ENCODE measurements at places on chromosomes 5 and 9. TPM values are rescaled to one million over a fixed set of nuclear protein-coding genes. Genes with fewer than 3 reads are reported as not detected.

DNA sequence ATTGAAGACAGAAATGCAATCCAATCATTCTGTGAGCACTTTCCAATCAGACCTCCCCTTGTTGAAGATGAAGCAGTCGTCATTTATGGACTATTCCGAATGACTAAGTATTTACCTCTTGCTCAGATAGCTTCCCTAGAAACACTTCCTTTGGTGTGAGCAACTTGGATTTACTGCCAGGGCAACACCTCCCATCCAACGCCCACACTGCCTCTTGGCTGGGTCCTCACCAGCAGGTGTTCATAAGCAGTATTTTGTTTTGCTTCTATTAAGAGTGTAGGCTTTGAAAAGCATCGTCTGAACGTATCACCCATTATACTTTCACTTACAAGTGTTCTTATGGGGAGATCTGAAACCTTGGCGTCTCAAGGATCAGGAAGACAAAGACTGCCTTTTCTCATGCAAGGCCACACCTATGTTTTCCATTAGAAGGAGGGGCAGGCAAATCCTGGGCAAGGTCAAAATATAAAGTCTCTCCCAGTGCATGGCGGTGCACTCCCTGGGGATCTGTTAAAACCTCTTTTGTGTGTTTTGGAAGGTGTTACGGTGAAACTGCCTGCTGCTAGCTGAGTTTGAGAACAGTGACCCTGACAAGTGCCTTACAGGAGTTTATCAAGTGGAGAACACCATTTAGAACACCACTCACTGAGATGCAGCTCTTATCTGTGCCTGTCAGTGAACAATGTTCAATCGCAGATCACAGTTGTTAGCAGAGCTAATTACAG, 10.6 kb upstream of the MARCHF3 start:
- no peaks in the 10 kb centered on the region for H3K4me1 ChIP-seq
- no peak overlapping the region for H3K27ac ChIP-seq
- H3K4me3 ChIP-seq, result no peak overlapping the region
- no peaks in the 10 kb centered on the region for H3K27me3 ChIP-seq

DNA sequence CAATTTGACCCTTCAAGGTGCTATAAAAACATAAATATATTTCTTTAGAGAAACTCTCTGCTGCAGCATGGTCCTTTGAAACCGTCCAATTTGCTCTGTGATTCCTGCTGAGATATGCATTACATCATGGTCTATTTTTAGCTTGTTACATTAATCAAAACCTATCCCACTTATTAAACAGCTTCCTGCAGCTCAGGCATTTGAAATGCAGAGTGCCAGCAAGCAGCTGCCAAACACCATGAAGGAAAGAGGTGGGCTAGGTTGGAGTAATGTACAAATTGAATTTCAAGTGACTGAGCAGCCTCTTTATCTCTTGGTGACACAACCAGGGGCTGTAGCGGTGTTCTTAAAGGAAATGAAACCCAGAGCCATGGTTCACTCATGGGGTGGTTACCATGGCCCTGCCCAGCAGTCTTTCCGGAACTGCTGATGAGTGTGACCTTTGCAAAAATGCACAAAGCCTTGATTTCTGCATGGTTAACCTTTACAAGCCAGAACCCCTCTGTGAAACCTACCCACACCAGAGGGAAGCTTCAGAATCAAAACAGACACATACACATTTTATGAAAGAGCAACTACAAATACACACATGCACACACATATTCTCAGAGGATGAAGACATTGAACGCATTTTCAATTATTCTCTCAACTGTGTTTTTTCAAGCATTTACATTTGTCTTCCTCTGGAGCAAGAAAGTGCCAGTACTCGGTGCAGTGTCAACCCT, 155.8 kb upstream of the ZNF608 start:
- peaks cover 3% of the 10 kb centered on the region for H3K4me1 ChIP-seq
- no peak overlapping the region for H3K27ac ChIP-seq
- no peaks in the 10 kb centered on the region for H3K36me3 ChIP-seq
- H3K27me3 ChIP-seq, result no peaks in the 10 kb centered on the region

GRCh38 chr9:111913159-111913558, 16.5 kb downstream of the UGCG start:
- DNase-seq, result no peak
- no peaks in the 10 kb centered on the region for H3K4me1 ChIP-seq
- H3K27ac ChIP-seq, result no peak overlapping the region
- H3K36me3 ChIP-seq, result no peaks in the 10 kb centered on the region
- no peak overlapping the region for H3K4me3 ChIP-seq

- no peak overlapping the region for H3K27ac ChIP-seq
- H3K4me3 ChIP-seq, result no peak overlapping the region
- H3K4me1 ChIP-seq, result no peaks in the 10 kb centered on the region
- no peaks in the 10 kb centered on the region for H3K27me3 ChIP-seq
Measured at GRCh38 chr5:100667161-100667630, 132.0 kb downstream of the FAM174A start.

GRCh38 chr5:31492869-31493268, 39.0 kb downstream of the DROSHA start:
- H3K27ac ChIP-seq, result no peak overlapping the region
- no peak for DNase-seq
- H3K4me1 ChIP-seq, result no peaks in the 10 kb centered on the region
- no peaks in the 10 kb centered on the region for H3K36me3 ChIP-seq

GRCh38 chr5:125967576-125967975, 455.6 kb upstream of the GRAMD2B start:
- no peak overlapping the region for H3K4me3 ChIP-seq
- no peak overlapping the region for H3K27ac ChIP-seq
- H3K4me1 ChIP-seq, result no peaks in the 10 kb centered on the region

- no peaks in the 10 kb centered on the region for H3K36me3 ChIP-seq
- H3K4me3 ChIP-seq, result no peak overlapping the region
- DNase-seq, result no peak
- H3K27ac ChIP-seq, result no peak overlapping the region
- no peaks in the 10 kb centered on the region for H3K27me3 ChIP-seq
Measured at GRCh38 chr5:6541256-6542013, 91.4 kb downstream of the NSUN2 start.

DNA sequence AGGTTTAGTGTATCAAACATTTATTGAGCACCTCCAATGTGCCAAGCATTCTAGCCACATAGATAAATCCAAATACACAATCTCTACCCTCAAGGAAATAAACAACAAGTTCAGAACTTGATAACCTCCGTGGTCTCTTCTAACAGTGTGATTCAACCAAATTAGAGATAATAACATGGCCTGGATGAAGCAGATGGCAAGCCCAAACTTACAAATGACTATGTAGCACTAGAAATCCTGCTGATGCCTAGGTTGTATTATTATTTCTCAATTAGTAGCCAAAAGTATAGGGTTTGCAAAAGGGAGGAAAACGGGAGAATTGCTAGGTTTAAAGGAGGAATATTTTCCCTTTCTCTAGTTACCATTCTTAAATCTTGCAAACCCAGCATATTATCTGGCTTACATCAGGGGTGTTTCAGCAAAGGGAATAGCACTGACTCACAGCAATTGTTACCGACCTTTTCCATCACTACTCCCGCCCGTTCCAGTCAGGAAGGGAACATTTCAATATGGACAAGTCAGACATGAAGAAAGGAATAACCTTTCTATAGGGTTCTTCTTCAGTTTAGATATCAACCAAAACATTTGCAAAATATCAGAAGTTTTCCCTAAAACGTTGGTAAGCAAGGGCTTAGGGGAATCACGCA, 2.3 kb downstream of the DPYSL3 start:
- H3K27me3 ChIP-seq, result no peaks in the 10 kb centered on the region
- no peak for DNase-seq
- peak overlapping the region; percentile 78 for H3K27ac ChIP-seq
- H3K4me1 ChIP-seq, result peaks cover 11% of the 10 kb centered on the region
- H3K4me3 ChIP-seq, result peak overlapping the region; percentile 65

GRCh38 chr5:133147411-133147810, 95.6 kb downstream of the HSPA4 start:
- H3K4me3 ChIP-seq, result no peak overlapping the region
- no peak overlapping the region for H3K27ac ChIP-seq
- H3K4me1 ChIP-seq, result no peaks in the 10 kb centered on the region
- no peak for DNase-seq
- no peaks in the 10 kb centered on the region for H3K36me3 ChIP-seq

GRCh38 chr5:2385818-2386217, 365.7 kb downstream of the IRX2 start:
- H3K27ac ChIP-seq, result no peak overlapping the region
- H3K27me3 ChIP-seq, result no peaks in the 10 kb centered on the region
- no peak for DNase-seq
- no peaks in the 10 kb centered on the region for H3K4me1 ChIP-seq
- no peaks in the 10 kb centered on the region for H3K36me3 ChIP-seq

- no peak overlapping the region for H3K27ac ChIP-seq
- peaks cover 2% of the 10 kb centered on the region for H3K27me3 ChIP-seq
- DNase-seq, result no peak
- H3K36me3 ChIP-seq, result no peaks in the 10 kb centered on the region
- H3K4me1 ChIP-seq, result no peaks in the 10 kb centered on the region
Measured at GRCh38 chr5:135456238-135457099, 4.3 kb upstream of the TIFAB start.

- DNase-seq, result no peak
- H3K4me3 ChIP-seq, result no peak overlapping the region
- no peaks in the 10 kb centered on the region for H3K4me1 ChIP-seq
- no peaks in the 10 kb centered on the region for H3K36me3 ChIP-seq
Measured at GRCh38 chr5:132355140-132355765, 14.3 kb upstream of the SLC22A5 start.

- H3K36me3 ChIP-seq, result no peaks in the 10 kb centered on the region
- no peak overlapping the region for H3K4me3 ChIP-seq
- no peak overlapping the region for H3K27ac ChIP-seq
- no peaks in the 10 kb centered on the region for H3K4me1 ChIP-seq
Measured at GRCh38 chr5:66967102-66967501, 229.5 kb downstream of the CD180 start.

- peak; percentile 47 for DNase-seq
- H3K27me3 ChIP-seq, result no peaks in the 10 kb centered on the region
- peak overlapping the region; percentile 95 for H3K27ac ChIP-seq
Measured at GRCh38 chr5:80254767-80255430, 949 bp downstream of the SERINC5 start.

- no peak overlapping the region for H3K4me3 ChIP-seq
- H3K36me3 ChIP-seq, result no peaks in the 10 kb centered on the region
- no peak for DNase-seq
- H3K27me3 ChIP-seq, result peaks cover 3% of the 10 kb centered on the region
Measured at GRCh38 chr5:38341056-38341455, 82.7 kb downstream of the EGFLAM start.

DNA sequence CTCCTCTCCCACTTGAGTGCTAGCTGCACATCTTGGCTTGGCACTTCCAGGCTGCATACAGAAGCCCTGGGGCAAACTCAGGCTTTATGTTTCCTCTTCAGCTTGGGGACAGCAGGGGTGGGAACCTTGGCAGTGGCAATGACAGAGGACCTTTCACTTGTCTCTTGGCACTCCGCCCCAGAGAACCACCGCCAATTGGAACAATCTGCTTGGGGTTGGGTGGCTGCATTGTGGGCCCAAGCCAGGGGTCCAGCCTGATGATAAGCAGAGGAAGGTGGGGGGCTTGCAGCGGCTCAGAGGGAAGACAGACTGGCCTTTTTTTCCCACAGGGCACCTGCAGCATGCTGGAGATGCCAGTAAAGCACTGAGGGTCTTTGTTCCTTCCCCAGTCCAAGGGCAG, 179.0 kb upstream of the NMUR2 start:
- no peak overlapping the region for H3K27ac ChIP-seq
- H3K36me3 ChIP-seq, result no peaks in the 10 kb centered on the region
- H3K4me3 ChIP-seq, result no peak overlapping the region
- no peaks in the 10 kb centered on the region for H3K4me1 ChIP-seq

- DNase-seq, result no peak
- no peaks in the 10 kb centered on the region for H3K4me1 ChIP-seq
- no peaks in the 10 kb centered on the region for H3K36me3 ChIP-seq
- no peak overlapping the region for H3K4me3 ChIP-seq
- H3K27ac ChIP-seq, result no peak overlapping the region
- H3K27me3 ChIP-seq, result no peaks in the 10 kb centered on the region
Measured at GRCh38 chr5:39355324-39355723, 9.0 kb downstream of the C9 start.

DNA sequence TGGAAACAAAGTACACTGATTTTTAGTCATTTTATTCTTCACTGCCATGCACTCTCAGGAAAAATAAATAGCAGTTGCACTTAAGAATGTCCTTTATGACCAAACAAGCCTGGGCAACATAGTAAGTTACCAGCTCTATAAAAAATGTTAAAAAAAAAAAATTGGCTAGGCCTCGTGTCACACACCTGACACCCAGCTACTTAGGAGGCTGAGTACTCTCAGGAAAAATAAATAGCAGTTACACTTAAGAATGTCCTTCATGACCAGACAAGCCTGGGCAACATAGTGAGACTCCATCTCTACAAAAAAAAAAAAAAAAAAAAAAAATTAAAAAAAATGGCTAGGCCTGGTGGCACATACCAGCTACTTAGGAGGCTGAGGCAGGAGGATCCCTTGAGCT, 304.6 kb downstream of the SLCO4C1 start:
- H3K36me3 ChIP-seq, result no peaks in the 10 kb centered on the region
- no peak for DNase-seq

GRCh38 chr5:83099001-83099400, 21.7 kb downstream of the XRCC4 start:
- no peaks in the 10 kb centered on the region for H3K27me3 ChIP-seq
- H3K4me3 ChIP-seq, result no peak overlapping the region
- H3K4me1 ChIP-seq, result no peaks in the 10 kb centered on the region

- H3K4me3 ChIP-seq, result no peak overlapping the region
- H3K27me3 ChIP-seq, result no peaks in the 10 kb centered on the region
- no peaks in the 10 kb centered on the region for H3K4me1 ChIP-seq
- H3K27ac ChIP-seq, result no peak overlapping the region
Measured at GRCh38 chr5:107860044-107860443, 189.3 kb upstream of the EFNA5 start.

DNA sequence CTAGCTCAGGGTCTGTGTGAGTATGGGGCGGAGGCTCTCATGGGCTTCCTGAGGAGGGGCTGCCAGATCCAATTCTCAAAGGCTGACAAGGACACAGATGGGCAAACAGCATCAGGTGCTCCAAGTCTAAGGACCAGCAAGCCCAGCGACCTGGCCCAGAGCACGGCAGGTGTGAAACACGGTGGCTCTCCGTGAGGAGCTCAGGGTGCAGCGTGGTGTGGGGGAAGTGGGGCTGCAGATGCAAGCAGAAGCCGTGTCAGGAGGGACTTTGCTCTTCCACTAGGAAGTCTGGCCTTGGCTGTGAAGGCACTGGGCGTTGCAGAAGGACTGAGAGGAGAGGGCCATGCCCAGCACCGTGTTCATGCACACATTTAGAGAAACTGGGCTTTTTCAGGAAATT, 420.0 kb downstream of the GADD45G start:
- H3K4me3 ChIP-seq, result no peak overlapping the region
- no peak for DNase-seq
- no peaks in the 10 kb centered on the region for H3K4me1 ChIP-seq
- no peak overlapping the region for H3K27ac ChIP-seq

Gene ENG
- total RNA-seq, result 24.3 TPM

Gene PCDHB2
- 12.6 TPM for total RNA-seq

Gene SLC1A3
- total RNA-seq, result 10.5 TPM

Gene CDH6
- total RNA-seq, result 2.3 TPM

Gene PCDHA1
- total RNA-seq, result 0.85 TPM

Gene RAD1
- total RNA-seq, result 28.1 TPM

Gene TMEM252
- not detected for total RNA-seq

Gene FGD3
- 6.2 TPM for total RNA-seq

Gene HAUS6
- 11.3 TPM for total RNA-seq

Gene OSTF1
- total RNA-seq, result 24.5 TPM

Gene ACTBL2
- not detected for total RNA-seq

Gene ADAMTS2
- total RNA-seq, result 2.0 TPM

Gene FCN1
- 0.23 TPM for total RNA-seq

Gene IL5
- not detected for total RNA-seq
